NCI-H446 (cell line): ENCODE measurements at places on chromosomes 4 and X.

DNA sequence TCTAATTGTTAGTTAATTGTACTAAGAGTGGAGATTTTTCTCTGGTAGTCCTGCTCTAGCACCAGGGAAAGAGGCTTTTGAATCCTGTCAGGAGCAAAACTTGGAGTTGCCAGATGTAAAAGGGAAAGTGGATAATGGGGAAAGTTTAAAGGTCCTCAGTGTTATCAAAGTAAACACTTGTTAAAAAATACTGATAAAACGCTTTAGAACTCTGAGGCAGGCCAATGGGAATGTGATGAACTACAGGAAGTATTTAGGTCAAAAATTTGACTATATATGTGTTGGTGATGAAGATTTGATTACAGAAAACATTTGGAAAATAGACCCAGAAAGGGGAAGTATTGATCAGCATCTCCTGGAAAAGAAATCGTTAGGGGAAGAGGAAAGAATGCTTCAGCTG, 32.8 kb downstream of the SERPINA7 start:
- no peak for DNase-seq

DNA sequence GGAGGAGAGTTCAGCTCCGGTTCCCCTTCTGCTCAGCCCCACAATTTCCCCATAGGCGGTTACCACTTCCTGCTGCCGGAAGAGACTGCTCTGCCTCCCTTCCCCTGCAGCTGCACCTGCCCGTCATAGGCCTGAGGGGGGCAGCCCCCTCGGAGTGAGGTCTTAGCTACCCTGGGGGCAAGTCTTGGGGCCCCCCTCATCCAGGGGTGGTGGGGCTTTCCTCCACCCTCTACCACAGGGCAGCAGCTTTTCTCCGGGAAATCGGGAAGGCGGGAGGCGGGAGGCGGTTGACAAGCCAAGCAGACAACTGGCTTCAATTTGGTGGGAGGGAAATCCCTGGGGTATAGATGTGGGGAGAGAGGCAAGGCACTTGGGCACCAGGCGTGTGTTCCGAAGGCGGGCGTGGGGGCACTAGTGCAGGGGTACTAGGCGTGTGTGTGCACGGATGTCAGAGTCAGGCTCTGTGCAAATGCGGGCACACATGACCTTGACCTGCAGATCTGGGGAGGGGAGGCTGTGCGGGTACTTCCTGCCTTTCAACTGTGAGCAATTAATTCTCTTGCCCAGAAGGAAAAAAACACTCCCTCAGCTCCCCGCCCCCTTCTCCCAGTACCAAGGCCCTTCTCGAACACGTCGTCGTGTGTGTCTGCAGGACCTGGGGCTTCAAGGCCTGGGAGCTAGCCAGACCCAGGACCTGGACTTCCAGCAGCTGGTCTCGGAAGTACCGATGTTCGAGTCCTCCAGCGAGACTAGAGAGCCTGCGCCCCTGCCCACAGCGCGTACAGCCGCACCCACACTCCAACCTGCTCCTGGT, 1.0 kb upstream of the ARHGAP4 start:
- DNase-seq: no peak

DNA sequence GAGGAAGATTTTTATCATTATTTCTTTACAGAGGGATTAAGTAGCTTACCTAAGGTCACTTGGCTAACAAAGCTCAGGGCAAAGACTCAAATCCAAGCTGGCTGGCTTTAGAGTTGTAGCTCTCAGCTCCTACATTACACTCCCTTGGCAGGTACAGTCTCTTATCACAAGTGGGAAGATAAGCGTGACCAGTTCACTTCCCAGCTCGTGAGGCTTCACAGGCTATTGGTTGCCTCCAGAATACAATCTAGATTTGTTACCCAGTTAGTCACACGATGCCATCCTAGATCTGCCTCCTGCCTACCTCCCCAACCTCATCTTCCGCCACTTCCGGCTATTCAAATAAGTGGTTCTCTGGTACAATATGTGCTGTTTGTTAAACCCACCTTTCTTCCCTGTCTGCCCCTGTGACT, 3.7 kb downstream of the MMRN1 start:
- no peak for DNase-seq

- no peak for DNase-seq
Measured at GRCh38 chr4:46081248-46081647, 42.6 kb downstream of the GABRG1 start.

- no peak for DNase-seq
Measured at GRCh38 chrX:137548261-137548660, 17.7 kb upstream of the ZIC3 start.

DNA sequence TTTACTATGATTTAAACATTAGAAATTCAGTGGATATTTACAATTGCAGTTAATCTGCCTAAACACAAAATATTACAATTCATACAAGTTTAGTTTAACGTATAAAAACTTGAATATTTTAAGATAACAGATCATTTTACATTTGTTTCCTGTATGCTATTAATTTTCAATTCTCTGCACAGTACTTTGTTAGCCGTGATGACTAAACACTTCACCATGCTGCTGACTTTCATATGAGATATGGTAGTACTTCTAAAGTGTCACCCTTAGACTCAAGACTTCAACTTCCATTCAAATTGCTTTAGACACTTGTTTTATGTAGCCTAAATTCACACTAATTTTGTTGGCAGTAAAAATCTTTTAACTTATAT, 1646.4 kb upstream of the ADGRL3 start:
- no peak for DNase-seq

DNA sequence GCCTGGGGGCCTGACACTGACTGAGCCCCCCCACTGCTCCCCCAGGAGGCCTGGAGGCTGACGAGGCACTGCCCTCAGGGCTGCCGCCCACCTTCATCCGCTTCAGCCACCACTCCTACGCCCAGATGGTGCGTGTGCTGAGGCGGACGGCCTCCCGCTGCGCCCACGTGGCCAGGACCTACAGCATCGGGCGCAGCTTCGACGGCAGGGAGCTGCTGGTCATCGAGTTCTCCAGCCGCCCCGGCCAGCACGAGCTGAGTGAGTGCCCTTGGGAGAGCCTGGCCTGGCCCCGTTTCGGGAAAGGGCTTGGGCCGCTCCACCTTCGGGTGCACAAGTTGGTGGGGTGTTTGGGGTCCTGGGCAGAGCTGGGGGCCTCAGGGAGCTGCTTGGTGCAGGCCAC, 11.4 kb downstream of the CPZ start:
- DNase-seq: no peak
